ENCODE measurements at places on chromosomes 3 and 15.

- DNase-seq, result no peak
Measured at GRCh38 chr3:9400616-9401015, 3.2 kb downstream of the SETD5 start.

DNA sequence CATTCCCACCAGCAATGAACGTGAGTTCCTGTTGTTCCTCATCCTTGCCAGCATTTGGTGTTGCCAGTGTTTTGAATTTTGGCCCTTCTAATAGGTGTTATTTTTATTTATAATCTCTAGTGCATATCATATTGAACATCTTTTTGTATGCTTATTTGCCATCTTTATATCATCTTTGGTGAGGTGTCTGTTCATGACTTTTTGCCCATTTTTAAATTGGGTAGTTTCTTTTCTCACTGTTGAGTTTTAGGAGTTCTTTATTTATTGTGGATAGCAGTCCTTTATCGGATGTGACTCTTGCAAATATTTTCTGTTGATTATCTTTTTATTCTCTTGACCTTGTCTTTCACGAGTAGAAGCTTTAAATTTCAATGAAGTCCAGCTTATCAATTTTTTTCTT, 60.2 kb upstream of the ATP13A3 start:
- DNase-seq, result no peak

DNA sequence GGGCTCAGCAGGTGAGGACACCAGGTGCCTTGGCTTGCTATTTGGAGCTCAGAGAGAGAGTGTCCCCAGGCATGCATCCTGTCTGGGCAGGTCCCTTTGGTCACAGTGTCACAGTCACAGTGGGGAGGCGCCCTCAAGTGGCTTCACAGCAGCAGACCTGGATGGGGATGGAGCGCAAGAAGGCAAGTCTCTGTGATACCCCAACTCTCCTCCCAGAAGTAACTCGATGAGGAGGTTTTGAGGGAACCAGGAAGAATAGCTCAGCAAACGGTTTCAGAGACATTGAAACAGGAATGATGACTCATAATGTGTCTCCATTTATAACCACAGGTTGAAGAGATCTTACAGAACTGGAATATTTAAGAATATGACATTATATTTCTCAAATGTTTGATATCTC, 66.5 kb upstream of the SH3GL3 start:
- peak; percentile 25 for DNase-seq

GRCh38 chr3:168620854-168621253, 525.1 kb upstream of the GOLIM4 start:
- DNase-seq, result no peak

DNA sequence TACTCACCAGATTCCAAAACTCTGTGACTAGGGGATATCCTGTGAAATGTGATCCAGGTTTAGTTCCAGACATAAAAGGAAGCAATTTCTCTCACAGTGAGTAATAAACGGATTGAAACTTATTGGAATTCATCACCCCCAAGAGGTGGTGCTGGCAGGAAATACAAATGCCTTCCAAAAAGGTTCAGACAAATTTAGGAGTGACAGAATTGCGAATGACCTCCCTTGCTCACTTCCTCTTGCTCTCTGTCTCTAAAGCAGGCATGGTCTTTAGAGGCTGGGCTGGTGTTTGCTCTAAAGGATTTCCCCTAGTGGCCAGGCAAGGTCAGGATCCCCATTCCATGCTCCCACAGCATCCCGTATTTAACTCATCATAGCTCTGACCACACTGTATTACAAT, 449.4 kb upstream of the PPP2R3A start:
- DNase-seq, result peak; percentile 4

DNA sequence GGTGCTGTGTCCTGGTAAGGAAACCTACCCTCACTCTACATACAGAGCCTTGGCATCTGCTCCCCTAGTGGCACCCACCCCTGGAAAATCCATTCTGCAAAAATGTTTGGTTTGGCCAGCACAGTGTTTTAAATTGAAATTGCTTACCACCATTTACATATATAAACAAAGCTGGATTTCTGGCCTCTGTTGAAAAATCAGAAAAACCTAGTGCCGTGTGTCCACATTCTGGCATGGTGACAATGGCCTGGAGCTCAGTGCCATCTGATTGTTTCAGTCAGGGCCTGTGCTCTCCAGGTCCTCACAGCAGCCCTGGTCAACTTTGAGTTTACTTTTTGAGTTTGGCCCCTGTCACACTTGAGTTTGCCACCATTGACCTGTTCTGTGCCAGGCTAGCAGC, 2.9 kb upstream of the IL17RC start:
- no peak for DNase-seq

- DNase-seq, result peak; percentile 83
Measured at GRCh38 chr3:18153571-18154173, 271.5 kb downstream of the SATB1 start.

- DNase-seq, result no peak
Measured at GRCh38 chr15:25887870-25888269, 24.7 kb upstream of the ATP10A start.

DNA sequence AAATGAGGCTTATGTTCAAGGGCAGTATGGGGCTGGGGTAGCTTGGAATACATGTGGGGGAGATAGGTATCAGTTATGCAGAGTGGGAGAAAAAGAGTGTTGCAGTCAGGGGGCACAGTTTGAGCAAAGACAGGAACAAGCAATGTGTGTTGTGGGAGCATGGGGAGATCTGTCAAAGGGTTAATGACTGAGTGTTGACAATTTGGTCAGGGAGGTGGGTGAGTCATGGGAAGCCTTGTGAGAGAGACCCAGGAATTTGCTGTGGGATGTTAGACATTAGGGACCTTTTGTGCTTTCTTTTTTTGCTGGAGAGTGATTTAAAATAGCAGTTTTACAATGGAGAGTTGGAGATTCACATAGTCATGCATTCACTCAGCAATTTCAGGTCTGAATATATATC, 221.6 kb upstream of the NR2E3 start:
- no peak for DNase-seq

DNA sequence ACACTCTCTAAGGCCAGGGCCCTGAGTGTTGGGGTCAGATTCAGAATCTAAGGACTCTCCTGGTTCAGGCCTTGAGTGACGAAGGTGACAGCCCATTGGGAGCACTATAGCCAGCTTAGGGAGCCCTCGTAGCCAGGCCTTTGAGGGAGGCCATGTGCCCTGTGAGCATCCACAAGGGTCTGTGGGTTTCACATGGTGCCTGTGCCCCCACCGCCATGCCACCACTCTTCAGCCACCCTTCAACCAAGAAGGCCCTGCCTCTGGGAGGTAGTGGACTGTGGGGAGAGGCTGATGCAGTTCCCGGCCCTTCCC, 37.5 kb downstream of the TSPAN3 start:
- no peak for DNase-seq

GRCh38 chr3:46544771-46545503, 21.2 kb downstream of the LRRC2 start:
- DNase-seq, result no peak

DNA sequence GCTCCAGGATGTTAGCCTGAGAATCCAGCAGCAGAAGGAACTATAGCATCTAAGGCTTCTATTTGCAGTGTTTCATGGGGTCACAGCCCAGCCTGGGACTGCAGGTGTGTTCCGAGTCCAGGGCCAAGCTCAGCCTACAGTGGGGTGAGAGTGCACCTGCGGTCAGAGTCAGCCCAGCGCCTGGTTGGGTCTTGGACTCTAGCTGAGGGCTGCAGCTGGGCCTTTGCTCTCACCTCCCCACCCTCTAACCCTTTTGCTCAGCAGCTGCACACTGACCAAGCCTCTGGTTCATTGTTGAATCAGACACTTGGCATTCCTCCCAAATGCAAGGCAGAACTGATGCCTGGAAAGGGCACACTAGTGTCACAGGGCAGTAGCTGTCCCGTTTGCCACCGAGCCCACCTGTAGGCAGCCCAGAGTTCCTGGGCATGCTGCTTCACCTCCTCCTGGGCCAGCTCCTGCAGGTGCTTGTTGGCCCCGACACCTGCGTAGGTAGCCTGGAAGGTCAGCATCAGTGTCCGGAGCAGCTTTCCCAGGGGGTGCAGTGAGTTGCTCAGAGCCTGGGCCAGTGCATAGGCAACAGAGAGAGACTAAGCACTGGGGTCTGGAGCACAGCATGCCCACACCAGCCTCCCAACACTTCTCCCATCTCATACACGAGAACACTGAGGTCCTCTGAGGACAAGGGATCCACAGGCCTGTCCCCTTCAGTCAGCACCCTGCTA, 17.5 kb downstream of the ALS2CL start:
- DNase-seq, result no peak

DNA sequence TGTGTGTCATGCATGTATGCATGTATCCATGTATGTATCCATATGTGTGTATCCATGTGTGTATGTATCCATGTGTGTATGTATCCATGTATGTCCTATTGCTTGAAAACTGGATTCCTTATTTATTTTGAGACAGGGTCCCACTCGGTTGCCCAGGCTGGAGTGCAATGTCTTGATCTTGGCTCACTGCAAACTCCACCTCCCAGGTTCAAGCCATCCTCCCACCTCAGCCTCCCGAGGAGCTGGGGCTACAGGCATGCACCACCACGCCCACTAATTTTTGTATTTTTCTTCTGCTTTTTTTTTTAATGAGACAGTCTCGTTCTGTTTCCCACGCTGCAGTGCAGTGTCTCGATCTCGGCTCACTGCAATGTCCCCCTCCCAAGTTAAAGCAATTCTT, 34.1 kb downstream of the MUC20 start:
- no peak for DNase-seq

- DNase-seq, result peak; percentile 61
Measured at GRCh38 chr15:67805666-67806516, 19.4 kb upstream of the SKOR1 start.

DNA sequence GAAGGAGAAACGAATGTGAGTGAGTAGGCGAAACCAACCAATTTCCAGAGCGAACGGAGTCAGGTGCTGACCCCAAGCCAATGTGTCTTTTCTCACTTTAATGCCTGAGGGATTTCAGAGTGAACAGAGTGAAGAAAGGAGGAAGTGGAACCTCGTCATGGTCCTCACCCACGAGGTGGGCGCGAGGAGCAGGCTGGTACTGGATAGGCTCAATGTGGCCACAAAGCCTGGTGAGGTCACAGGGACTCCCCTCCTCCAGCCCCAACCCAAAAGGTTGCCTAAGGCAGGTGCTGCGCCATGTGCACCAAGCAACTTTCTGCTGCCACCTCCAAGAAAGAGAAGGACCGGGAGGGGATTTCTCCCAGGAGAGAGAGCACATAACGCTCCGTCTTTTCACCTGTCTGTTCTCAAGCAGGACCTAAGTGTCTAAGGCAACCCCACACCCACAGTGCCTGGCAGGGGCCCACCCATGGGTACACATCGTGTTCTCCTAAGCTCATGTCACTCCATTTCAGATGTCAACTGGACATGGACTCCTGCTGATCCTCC, 3.8 kb downstream of the NRROS start:
- peak; percentile 96 for DNase-seq

DNA sequence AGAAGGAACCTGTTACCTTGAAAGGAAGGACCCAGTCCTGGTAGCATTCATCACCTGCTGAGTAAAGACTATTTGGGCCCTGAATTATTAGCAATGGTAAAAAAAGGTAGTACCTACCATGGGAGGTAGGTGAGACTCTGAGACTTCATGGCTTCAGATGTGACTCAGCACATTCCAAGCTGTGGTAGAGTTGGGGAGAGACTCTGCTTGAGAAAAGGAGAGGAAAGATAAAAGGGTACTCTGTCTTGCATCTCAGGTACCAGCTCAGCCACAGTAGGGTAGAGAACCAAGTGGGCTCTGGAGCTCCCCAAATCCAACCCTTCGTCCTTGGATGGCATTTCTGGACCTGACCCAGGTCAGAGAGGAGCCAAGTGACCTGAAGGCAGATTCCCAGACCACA, 430.4 kb downstream of the TBL1XR1 start:
- DNase-seq, result no peak

GRCh38 chr3:59426821-59427565, 377.2 kb upstream of the CFAP20DC start:
- peak; percentile 69 for DNase-seq

DNA sequence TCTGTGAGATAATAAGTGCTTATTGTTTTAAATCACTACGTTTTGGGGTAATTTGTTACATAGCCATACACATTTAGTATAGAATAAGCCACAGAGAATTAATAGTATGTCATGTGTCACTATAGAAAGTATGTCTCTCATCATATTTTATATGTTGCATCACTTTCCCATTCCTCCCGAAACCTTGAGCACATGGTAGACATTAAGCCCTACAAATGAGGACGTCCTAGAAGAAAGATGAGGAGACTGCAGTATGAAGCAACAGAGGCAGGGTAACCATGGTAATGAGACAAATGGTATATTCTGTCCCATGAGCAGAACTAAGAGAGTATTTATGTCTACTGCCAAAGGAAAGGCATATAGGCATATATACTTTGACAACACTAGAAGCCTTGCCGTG, 720.2 kb downstream of the ROBO1 start:
- no peak for DNase-seq

DNA sequence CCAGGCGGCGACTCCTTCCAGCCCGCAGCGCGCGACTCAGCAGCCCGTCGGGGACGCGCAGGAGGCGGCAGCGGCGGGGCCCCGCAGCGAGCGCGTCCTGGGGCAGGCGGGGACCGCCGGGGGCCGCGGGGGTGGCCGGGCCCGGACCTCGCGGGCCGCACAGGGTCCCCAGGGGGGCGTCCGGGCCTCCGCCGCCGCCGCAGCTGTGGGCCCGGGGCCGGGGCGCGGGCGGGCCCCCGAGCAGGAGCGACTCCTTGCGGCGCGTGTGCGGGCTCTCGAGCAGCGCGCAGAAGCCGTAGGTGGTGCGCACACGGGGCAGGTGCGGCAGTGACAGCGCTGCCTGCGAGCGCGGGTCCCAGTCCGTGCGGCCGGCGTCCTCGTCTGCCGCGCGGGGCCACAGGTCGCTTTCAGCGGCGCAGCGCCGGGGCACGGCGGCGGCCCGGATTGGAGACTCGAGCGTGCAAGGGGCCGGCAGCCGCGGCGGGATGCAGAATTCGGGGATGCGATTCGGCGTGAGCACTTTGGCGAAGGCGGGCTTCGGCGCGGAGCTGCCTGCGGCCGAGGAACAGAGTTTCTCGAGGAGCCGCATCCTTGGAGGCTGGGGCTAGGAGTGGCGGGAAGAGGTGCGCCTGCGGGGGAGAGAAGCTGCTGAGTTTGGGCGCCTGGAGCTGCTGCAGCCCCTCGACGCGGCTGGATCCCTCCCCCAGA, 535 bp downstream of the C2CD4B start:
- DNase-seq, result no peak

DNA sequence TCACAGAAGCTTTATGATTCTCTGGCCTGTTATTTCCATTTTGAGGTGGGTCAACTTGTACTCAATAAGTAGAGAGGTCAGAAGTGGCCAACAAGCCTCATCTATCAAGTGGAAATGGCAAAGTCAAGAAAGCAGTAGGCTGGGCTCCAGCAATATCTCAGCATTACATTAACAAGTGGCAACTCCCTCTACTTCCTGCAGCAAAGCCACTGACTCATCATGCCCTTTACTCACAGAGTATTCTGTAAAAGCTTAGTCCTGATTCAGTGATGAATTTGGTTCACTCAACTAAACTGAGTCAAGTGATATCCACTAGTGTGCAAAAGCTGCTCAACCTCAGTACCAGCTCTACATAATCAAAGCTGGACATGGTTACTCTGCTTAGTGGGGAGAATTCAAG, 954.6 kb downstream of the EPHA3 start:
- DNase-seq, result no peak

DNA sequence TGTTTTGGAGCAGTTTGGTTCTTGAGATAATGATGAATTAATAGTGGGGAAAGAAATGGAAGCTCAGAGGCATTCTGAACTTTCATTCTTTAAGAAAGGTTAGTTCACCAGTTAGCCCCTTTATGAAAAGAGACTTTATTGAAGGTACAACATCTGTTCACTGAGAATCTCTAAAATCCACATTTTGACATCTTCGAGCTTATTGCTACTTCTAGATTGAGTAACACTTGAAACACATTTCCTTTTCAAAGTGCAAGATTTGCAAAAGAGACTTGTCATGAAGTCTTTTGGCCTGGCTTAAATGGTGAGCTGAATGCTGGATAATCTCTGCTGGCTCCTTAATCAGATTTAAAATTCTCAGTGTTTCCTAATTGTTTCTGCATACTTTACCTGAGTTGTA, 42.3 kb downstream of the RAB8B start:
- DNase-seq, result peak; percentile 54
